DMS79 (cell line): ENCODE measurements at places on chromosomes 5 and 9.

- DNase-seq: no peak
Measured at GRCh38 chr5:73862796-73863195, 236.8 kb downstream of the ARHGEF28 start.

DNA sequence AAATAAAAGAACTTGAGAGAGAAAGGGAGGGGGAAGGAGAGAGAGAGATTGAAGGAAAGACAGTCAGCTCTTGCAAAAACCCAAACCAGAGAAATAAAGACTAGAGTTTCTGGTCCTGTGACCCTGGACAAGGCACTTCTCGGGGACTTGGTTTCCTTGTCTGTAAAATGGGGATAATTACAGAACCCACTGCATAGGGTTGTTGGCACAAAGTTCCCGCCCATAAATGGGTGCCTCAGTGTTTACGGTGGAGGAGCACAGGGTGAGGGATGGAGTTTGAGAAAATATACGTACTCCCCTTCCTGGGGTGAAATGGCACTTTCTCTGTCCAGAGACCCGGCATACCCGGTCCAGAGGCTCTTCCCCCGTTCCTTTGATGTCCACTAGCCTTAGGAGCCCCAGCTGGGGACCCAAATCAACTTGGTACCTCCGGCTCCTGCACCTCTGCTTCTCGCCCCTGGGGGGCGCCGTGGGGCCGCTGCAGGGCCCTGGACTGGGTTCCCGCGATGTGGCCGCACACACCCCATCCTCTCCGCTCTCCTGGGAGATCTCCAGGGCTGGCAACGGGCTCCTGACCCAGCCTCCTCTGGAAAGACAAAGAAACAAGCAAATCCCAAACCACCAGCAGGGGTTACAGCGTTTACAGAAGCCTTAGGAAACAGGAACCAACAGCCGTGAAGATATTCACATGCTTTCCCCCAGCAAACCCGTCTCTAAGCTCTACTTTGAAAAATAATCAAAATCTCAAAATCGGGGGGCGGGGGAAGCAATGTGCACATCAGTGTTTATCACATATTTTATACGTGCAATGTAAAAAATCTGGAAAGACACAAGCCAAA is 26.3 kb downstream of the PTGES start:
- DNase-seq: no peak

GRCh38 chr9:69809304-69809863 is 11.2 kb upstream of the CFAP95 start:
- DNase-seq: no peak

GRCh38 chr9:129383561-129384490 is 205.8 kb upstream of the IER5L start:
- peak; percentile 63 for DNase-seq
